Islet precursor cell (in vitro differentiated cells): ENCODE measurements at places on chromosomes 5 and 9.

DNA sequence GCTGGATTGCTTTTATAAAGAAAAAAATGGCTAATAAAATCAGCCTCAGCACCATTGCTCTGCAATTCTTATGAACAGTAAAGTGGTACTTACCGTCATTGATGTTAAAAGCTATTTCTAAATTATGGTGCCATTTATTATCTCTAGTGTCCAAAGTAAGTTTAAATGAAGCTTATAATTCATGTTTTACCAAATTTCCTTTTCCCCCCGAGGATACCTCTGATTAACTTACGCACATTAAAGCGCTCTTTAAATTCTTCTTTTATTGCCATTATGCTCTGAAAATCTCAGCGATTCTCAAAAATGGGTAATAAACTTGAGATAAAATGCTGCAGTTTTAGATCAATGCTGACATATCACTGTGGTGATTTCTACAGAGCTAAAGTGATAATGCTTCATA, 13.5 kb downstream of the TLX3 start:
- no peak for DNase-seq

DNA sequence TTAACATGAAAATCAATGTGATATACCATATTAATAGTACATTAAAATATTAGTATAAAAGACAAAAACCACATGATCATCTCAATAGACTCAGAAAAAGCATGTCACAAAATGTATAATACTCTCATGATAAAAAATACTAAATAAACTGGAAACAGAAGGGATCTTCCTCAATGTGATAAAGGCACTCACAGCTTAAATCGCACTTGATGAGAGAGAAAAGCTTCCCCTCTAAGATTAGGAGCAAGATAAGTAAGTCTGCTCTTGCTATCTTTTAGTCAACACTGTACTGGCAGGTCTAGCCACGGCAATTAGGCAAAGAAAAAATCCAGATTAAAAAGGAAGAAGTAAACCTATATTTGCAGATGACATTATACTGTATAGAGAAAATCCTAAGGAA, 21.8 kb upstream of the MSH3 start:
- DNase-seq, result no peak

- DNase-seq, result no peak
Measured at GRCh38 chr5:80479713-80480112, 8.2 kb upstream of the FAM151B start.

DNA sequence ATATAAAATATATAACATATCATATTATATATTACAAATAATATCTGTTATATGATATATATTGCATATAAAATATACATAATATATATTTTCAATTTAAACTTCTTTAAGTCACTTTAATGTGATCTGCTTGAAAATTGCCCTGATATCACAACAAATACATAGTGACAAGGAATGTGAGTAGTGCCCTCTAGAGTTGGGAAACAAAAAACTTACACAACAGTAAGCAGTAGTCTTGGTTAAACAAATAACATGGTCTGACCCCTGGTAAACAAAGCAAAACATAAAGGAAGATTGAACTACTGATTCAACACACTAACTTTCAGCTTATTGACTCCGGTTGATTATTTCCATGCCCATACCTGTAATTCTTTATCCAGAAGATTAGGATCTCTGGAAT, 188.3 kb upstream of the NMUR2 start:
- DNase-seq, result no peak

DNA sequence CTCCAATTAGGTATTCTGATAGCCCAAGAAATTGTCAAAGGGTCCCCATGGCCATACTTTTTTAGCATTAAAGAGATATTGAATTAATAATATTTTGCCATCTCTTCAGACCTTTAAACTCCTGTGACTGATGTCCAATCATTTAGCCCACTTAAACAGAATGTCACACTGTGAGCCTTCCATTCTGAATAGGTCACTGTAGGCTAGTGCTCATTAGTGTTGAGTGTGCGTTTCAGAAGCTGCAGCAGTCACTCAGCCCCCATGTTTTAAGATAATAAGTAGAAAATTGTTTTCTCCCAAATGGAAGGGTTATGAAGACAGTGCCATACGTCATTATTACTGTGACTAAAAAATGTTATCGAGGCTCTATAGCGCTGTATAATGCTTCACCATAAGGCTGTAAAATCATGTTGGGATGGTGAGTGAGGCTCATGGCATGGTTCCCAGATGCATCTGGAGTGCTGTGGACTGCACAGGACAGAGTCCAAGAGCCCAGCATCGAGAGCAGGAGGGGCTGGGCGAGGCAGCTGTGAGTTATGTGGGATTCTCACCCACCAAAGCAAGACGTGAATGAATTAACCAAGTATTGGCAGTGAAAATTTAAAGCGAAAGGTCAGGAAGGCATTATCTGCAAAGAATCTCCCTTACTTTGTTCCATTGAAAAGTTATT, 2112.9 kb upstream of the WWC1 start:
- DNase-seq, result no peak

DNA sequence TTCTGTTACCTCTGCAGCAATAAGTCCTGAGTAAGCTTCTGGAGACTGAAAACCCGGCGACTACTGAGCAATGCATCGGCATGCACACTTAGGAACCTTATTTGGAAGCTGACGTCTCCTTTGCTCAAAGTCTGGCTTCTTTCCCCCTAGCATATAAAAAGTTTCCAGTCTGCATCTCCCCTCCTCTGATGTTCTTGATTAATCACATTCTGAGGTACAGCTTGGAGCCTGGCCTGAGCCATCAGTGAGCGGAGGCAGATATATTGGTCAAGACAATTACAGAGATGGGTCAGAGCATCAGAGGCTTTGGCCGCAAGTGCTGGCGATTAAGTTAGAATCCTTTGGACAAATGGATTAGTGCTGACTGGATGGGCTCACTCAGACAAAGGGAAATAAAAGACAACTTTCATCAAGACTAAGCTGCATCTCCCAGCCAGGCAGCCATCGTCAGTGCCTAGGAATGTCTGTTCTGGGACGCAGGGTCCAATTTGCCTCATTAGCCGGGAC, 140.7 kb downstream of the MTX3 start:
- peak; percentile 32 for DNase-seq

DNA sequence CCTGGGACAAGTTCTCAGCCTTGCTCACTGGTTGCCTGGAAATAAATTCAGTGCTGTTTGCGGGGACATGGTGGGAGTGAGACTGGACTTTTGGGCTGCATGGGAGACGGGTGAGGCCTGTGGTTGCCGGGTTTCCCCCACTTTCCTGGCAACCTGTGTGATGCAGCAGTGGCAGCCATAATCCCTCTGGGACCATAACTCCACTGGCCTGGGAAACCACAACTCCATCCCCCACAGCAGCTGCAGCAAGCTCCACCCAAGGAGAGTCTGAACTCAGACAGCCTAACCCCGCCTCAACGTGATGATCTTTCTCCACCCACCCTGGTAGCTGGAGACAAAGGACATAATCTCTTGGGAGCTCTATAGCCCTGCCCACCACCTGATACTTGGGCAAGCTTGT, 349.9 kb downstream of the PIK3R1 start:
- DNase-seq, result no peak

- peak; percentile 16 for DNase-seq
Measured at GRCh38 chr9:16370647-16371046, 499.8 kb downstream of the BNC2 start.

DNA sequence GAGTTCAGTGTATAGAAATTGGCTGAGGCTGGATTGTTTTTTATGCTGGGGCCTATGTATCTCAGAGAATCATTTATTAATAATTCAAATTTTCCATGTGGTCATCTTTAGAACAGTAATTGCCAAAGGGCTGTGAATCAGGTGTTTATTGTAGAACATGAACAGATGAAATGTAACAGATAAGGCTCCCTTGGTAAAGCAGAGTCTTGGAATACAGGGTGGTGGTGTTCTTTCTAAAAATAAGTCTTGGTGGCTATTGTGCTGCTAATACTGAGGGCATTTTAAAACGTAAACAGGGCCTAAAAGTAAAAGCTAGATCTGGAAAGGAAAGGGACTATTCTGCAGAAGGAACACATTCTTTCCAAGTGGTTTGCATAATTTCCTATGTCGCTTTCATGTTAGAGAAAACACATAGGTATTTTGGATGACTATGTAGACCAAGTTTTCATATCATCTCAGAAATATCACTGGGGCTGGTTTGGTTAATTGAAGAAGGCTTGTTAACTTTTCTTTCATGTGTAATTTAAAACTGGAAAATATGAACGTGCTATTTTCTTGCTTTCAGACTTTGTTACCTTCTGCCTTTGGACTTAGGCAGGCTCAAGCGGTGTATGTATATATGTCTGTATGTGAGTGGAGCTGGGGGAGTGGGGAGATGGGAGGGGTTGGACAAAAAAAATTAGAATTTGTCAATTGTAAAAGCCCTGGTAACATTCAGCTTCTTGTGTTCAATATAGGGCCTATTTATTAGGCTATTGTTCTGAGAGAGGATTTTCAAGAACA, 119.9 kb upstream of the ANKRD55 start:
- DNase-seq, result no peak

DNA sequence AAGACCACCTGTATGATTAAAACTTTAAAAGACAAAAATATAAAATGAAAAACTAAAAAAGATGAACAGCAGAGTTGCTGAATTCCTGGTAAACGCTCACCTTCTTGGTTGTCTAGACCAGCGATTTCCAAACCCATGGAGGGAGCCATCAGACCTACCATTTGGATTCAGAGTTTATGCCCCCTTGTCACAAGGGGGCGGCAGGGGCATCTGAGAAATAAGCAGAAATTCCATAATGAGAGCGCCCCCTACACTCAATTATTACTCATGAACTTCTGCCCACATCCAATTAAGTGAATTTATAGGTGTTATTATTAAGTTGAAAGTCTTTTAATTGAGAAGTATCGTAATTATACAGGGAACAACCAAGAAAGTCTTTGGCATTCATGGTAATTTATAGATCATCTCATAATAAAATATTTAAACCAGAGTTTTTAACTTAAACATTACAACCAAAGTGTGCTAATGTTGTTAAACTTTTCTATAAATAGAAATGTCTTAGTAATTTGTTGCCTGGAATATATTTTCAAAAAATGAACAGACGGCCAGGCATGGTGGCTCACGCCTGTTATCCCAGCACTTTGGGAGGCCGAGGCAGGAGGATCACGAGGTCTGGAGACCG, 35.2 kb upstream of the SPATA31C2 start:
- peak; percentile 65 for DNase-seq

GRCh38 chr5:14995229-14995628, 123.7 kb upstream of the ANKH start:
- no peak for DNase-seq

DNA sequence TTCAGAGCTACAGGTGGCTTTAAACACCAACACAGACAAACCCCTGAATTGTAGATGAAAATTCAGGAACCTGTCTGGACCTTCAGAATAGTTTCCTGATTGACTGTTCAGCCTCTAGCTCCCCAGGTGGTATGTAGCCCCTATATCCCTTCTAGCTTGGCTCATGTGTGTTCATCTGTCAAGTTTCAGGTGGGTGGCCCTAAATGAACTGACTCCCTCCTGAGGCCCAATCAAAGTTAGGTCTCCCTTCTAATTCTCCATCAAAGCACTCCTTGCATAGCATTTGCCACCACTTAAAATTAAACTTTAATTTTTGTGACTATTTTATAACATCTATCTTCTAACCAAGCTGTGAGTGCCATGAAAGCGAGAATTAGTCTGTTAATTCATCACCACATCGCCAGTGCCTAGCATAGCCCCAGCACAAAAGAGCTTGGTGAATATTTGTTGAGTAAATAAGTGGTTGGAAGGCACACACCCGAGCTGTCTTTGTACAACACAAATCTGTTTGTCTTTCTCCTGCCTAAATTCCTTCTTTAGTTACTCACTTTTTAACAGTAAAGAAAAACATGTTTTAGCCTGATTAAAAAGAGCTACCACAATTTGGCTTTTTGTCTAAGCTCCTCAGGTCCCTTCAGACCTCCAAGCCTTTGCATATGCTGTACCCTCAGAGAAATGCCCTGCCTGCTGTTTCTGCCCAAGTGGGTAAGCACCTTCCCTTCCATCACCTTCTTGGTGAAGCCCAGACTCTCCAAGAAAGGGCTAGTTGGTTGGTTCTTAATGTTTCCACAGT, 138.1 kb upstream of the HMHB1 start:
- DNase-seq, result no peak

DNA sequence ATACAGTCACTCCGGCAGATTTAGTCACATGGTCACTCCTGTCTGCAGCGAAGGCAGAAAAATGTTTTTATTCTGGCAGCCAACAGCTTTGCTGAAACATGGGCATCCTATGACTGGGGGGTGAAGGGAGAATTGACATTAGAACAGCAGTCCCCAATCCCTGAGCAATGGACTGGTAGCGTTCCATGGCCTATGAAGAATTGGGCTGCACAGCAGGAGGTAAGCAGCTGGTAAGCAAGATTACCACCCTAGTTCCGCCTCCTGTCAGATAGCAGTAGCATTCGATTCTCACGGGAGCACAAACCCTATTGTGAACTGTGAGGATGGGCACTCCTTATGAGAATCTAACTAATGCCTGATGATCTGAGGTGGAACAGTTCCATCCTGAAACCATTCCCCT, 93.1 kb upstream of the FTMT start:
- DNase-seq, result no peak

- DNase-seq, result peak; percentile 72
Measured at GRCh38 chr9:976258-976942, at the start of gene DMRT3. DMRT3 (plus strand) TSS chr9:976655; CDS start chr9:977002, 347 bp downstream.

GRCh38 chr9:14993061-14993800, 83.0 kb upstream of the FREM1 start:
- peak; percentile 95 for DNase-seq

GRCh38 chr9:78112004-78112403, 80.4 kb upstream of the GNAQ start:
- DNase-seq, result no peak

GRCh38 chr5:29079771-29080170, 2041.4 kb upstream of the CDH9 start:
- DNase-seq, result peak; percentile 64
